CD4-positive, alpha-beta T cell treated with Interleukin-6 for 4 hours (primary cell): ENCODE measurements at places on chromosomes 2 and 18.

DNA sequence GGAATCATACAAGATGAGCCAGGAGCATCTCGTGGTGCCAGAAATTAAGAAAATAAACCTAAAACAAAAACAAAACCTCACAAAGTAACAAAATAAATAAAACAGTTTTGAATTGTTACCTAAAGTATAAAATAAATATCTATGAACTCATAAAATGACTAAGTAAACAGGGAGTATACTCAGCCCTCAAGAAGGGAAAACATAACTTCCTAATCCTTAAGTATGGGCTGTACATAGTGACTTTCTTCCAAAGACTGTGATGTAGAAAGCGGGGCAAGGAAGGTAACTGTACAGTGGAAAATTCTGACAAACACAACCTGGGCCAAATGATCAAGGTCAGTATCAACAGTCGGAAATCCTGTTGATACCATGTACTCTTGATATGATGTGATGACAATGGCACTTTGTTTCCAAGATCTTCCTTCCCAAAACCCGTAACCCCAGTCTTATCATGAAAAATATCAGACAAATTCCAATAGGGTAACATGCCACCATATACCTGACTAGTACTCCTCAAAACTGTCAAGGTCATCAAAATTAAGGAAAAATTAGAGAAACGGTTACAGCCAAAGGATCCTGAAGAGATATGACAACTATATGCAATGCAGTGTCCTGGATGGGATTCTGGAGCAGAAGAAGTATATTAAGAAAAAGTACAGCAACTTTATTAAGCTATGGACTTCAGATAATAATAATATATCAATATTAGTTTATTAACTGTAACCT, 76.0 kb upstream of the XIRP2 start:
- no peak for DNase-seq

DNA sequence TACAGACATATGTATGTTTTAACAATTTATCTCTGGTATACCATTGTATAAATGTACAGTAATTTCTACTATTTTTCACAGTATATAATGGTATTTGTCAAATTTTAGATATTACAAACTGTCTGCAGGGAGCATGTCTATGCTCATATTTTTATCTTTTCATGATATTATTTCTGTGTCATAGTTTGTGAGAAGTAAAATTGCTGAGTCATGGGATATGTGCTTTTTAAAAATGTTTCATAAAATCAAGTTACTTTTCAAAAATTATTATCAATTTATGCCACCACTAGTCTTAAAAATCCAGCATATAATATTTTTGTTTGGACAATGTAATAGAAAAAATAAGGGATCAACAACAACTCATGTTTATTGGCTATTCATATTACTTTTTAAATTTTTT, 9.1 kb upstream of the ZNF804A start:
- no peak for DNase-seq

DNA sequence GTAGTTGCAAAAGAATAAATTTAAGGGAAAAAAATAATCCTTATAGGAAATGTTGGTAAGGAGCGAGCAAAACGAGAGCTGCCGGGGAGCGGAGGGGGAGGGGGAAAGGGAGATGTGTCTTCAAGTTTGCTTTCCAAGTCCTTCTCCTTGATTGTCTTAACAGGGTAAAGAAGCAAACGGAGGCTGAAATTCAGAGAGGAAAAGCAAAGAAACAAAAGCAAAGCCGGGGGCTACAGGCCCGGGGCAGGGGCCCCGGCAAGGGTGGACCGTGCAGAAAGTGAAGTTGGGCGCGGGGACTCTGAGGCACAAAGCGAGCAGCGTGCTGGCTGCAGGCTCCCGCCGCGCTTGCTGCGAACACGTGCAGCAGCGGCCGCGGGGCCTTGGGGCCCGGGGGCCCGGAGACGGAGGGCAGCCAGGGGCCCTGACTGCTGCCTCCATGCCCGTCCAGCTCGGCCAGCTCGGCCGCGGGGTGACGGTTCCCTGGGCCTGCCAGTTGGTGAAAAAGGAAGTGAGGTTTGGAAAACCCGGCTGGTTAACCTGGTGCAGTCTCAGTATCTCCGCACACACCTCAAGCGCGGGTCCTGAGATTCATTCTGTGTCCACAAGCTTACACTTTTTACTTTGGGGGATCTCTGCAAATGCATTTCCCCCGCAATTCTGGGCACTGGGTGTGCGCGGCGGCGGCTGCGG, 4.1 kb downstream of the BCL11A start:
- DNase-seq: no peak

DNA sequence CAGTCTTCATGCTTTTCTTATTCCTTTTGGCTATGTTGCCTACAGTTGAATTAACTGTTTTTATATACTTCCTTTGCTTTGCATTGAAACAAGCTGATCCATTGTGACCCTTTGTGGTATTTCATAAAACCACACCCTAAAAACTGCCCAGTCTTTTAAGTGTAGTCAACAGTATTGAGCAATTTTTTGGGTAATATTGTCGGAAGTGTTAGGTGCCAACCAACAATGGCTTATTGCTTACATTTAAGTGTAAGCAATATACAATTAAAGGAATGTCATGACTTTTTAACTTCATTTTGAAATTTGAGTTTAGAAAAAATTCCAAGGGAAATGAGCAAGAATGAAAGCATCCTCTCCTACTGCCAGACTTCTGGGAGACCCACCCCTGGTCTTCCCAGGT, 174.1 kb downstream of the NEDD4L start:
- DNase-seq: no peak

DNA sequence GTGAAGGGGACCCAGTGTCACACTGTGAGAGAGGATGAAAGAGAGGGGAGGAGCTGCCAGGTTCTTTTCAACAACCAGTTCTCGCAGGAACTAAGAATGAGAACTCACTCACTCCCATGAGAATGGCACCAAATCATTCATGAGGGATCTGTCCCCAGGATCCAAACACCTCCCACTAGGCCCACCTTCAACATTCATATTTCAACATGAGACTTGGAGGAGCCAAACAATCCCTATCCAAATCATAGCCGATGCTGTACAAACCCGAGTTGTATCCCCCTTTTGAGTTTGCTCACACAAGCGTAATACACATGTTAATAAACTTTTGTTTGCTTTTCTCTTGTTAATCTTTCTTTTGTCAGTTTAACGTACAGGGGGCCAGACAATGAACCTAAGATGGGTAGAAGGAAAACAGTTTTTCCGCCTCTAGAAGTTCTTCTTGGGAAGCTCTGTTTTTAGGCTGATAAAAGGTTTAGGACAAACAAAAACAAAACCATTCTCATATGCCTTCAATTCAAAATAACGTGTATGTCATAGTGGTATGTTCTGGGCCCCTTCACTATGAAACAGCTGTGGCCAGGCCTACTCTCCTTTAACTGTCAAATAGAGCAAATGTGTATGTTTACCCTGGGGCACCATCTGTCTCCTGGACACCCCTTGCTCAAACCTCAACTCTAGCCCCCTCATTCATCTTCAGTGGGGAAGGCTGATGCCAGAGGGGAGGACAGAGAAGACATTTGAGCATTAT, 9.1 kb upstream of the TMEM37 start:
- DNase-seq: no peak

DNA sequence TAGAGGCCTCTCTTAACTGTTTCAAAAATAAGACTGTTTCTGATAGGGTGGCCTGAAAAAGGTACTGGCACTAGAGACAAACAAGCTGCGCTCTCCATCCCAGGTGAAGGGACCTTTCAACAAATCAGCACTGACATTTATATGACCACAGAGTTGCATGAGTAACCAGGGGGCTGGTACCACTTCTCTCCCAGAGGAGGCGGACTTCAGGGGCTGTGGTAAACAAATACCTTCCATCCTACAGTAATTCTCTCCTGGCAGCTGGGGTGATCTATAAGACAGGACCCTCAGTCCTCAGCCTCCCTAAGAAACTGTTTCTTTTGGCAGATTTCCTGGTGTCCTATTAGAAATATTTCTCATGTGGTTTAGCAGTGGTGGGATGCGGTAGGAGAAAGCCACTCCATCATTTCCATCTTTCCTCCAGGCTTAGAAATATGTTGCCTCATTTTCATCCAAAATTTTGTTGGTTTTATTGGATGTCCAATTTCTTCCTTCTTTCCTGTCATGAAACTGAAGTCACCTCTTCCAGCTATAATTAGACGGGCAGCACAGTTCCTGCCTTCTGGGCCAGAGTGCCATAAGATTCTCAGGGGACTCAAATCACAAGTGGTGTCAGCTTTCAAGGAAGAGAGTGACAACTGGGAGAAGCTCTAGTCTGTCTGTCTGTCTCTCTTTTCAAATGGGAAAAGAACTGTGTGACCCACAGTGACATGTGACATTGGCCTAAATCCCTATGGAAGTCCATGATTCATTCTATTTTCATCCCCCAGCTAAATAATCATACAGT, 96.4 kb downstream of the CYRIA start:
- DNase-seq: no peak
